K562 (cell line): ENCODE measurements at places on chromosomes 12 and 14.

DNA sequence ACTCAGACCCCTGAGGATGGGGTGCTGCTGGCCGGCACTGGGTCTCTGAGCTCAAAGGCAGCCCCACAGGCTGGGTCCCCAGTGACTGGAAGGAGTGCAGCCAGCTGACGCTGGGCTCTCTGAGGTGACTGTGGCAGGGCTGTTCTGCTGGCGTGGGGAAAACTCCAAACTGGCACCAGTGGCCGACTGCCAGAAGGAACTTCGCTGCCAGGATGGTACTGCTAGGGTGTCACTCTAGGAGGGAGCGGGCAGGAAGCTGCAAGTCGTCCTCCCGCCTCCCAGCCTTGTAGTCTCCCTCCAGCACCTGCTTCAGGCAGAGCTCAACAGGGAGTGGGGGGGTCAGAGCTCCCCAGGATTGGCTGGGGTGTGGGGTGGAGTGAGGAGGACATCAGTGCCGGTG, 41.3 kb downstream of the CDC42BPB start:
- no peak for DNase-seq

GRCh38 chr12:103640410-103640809, 53.3 kb downstream of the STAB2 start:
- DNase-seq = no peak

DNA sequence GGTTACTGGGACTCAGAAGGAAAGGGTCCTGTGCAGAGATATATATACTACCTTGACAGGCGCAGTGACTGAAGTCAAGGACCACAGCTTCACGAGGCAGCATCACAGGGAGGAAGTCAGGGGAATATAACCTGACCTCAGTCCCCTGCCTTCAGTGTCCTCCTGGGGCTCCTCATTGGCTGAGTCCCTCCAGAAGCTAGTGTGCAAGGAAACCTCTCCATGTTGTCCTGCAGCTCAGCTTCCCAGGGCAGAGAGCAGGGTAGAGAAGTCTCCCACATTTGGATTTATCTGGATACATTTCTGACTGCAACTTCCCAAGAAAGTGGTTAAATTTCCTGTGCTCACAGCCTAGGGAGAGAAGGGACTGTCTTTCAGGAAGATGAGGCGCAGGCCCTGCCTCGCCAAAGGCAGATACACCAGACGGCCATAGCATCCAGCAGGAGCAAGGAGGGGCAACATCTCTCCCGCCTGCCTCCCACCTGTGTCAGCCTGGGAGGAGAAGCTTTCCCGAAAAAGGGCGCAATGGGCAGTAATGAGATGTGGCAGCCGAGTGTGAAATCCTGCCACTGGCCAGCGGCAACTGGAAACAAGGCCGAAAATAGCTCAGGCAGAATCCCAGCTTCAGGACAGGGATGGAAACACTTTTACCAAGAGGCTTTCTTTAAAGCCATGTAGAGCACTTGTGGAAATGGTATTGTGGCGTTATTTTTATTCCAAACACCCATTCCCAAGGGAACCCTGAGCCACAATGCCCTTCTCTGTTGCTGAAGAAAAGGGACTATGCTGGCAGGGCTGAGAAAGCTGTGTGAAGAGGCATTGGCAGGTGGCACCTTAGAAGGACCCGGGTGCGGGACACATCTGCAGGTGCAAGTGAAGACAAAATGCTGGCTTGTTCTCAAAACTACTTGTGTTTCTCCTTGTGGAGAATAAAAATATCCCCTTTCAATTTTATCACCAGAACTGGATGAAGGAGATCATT, 54.9 kb upstream of the HIF1A start:
- DNase-seq = no peak

DNA sequence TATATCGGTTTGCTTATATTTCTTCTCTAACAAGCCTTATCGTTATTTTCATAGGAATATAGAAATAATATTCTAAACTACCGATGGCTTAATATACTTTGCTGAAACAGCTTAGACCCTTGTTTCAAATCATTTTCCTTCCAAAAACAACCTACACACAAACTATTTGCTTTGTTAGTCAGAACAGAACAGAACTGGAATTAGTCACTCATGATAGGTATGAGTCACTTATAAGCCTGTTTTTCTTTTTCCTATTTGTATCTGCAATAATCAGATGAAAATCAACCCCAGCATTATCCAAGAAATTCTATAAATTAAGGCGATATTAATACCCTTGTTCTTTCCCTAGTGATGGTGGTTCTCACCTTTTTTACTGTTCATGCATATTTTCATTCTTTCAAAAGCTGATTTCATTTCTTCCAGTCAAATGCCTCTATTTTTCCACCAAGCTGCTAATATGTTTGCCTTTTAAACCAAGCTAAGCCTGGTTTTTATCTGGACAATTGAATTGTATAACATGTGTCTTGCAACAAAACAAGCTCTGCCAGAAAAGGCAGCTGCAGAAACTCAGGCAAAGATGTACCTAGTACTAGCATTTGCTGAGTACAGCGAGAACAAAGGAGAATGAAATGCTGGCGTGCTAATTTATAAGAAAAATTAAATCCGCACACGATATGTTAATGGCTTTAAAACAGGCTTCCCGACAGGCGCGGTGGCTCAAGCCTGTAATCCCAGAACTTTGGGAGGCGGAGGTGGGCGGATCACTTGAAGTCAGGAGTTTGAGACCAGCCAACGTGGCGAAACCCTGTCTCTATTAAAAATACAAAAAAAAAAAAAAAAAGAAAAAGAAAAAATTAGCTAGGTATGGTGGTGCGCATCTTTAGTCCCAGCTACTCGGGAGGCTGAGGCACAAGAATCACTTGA, 1418.2 kb downstream of the AACS start:
- DNase-seq = no peak

DNA sequence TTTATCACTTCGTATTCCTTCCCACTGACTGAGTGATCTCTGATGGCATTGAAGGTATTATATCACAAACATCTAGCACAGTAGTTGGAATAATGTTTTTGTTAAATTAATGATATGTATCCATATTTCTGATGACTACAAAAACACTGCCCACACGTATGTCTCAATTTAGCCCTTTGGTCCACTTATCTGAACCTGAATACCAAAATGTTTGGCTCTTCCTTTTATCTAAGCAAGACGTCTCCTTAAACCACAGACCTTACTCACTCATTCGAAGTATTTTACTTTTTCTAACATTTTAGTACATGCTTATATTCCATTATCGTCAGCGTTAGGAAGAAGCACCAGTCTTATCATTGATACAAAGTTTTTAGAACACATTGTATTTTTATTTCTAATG, 126.4 kb downstream of the PIK3C2G start:
- DNase-seq = no peak

- no peak for DNase-seq
Measured at GRCh38 chr14:21264025-21264801, 5.0 kb downstream of the HNRNPC start.

GRCh38 chr12:23927907-23928306, 21.6 kb downstream of the SOX5 start:
- no peak for DNase-seq

DNA sequence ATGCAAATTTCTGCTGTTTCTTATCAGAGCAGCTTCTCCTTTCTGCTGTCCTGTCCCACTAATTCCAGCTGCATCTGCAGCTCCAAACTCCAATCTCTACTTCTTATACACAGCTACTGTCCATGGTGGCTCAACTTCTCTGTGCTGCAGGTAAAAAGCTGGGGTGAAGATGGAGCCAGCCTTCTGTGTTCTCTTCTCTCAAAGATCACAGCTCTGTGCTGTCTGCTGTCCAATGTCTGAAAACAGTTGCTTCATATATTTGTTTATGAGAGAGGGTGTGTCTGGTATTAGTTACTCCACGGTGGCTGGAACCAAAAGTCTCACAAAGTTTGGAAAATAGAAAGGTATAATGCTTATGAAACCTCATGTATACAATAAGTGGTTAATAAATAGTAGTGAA, 445.8 kb upstream of the TBX3 start:
- DNase-seq = no peak

- DNase-seq = no peak
Measured at GRCh38 chr12:15728118-15728598, 61.0 kb downstream of the EPS8 start.

GRCh38 chr14:77825895-77826519, 26.1 kb downstream of the ADCK1 start:
- peak; percentile 33 for DNase-seq

- DNase-seq = no peak
Measured at GRCh38 chr14:39376667-39377403, 55.4 kb downstream of the FBXO33 start.

GRCh38 chr12:2432856-2433255, 361.9 kb upstream of the FKBP4 start:
- no peak for DNase-seq

- no peak for DNase-seq
Measured at GRCh38 chr12:120693848-120694247, 6.9 kb downstream of the MLEC start.

DNA sequence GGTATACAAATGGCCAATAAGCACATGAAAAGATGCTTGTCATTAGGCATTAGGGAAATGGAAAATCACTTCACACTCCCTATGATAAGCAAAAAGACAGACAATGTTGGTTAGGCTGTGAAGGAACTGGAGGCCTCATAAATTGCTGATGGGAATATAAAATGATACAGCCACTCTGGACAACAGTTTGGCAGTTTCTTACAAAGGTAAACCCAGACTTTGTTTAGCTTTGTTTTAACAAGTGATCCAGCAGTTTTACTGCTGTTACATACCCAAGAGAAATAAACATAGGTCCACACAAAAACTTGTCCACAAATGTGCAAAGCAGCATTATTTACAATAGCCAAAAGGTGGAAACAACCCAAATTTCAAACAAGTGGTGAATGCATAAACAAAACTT, 5.4 kb downstream of the RPS6KA5 start:
- DNase-seq = no peak

DNA sequence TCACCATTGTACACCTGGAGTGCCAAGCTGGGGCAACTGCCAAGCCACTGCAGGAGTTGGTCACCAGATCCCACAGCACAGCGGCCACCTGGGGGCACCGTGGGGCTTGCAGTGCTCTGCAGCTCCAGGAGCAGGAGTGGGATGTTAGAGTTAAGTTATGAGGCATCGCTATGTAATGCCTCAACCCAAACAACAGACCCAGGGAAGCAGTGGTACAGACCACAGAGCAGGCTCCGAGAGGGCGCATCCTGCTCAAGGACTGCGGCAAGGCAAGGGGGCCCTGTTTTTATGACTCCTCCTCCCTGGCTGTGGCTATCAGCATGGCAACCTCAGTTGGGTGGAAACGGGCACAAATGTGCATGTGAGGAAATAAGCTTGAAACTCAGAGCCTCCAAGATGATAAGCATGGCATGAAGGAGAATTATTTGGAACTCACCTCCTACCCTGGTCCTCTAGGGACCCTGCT, 63.1 kb downstream of the ARL6IP4 start:
- DNase-seq = peak; percentile 57

GRCh38 chr14:64569138-64569631, 19.4 kb downstream of the PPP1R36 start:
- DNase-seq = no peak

GRCh38 chr12:53060064-53060720, 10.3 kb downstream of the TNS2 start:
- DNase-seq = no peak

GRCh38 chr14:80385336-80385735, 174.0 kb upstream of the DIO2 start:
- no peak for DNase-seq

DNA sequence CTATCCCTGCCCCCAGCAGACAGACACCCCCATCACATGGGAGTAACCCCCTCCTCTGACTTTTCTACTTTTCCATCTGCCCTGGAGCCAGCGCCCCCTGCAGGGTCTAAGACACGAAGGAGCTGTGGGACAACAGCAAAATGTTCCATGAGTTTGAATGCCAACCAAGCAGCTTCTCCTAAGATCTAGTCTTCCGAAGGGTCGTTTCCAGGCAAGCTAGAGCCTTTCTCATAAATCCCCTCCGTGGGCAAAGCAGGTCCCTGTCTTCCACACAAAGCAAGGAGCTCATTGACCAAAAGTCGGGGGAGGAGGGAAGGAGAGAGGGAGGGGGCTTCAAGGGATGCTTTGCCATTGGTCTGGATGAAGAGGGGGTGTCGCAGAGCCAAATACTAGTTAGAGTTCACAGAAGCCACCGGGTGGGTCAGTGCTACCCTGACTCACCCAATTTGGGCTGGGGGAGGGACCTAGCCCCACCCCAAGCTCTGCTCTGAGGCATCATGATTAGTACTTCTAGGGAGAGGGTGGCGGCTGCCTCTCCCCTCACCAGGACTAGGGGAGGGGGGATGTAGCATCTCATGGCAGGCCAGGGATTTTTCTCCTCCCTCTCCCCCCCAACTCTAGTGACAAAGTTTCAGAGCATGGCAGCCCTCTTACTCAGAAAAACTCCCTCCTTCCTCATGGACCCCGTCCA, 1.6 kb downstream of the MSI1 start:
- DNase-seq = peak; percentile 37

- DNase-seq = no peak
Measured at GRCh38 chr12:82912406-82912805, 225.7 kb downstream of the TMTC2 start.

GRCh38 chr12:89529738-89530137, 3.9 kb upstream of the POC1B start:
- peak; percentile 54 for DNase-seq

DNA sequence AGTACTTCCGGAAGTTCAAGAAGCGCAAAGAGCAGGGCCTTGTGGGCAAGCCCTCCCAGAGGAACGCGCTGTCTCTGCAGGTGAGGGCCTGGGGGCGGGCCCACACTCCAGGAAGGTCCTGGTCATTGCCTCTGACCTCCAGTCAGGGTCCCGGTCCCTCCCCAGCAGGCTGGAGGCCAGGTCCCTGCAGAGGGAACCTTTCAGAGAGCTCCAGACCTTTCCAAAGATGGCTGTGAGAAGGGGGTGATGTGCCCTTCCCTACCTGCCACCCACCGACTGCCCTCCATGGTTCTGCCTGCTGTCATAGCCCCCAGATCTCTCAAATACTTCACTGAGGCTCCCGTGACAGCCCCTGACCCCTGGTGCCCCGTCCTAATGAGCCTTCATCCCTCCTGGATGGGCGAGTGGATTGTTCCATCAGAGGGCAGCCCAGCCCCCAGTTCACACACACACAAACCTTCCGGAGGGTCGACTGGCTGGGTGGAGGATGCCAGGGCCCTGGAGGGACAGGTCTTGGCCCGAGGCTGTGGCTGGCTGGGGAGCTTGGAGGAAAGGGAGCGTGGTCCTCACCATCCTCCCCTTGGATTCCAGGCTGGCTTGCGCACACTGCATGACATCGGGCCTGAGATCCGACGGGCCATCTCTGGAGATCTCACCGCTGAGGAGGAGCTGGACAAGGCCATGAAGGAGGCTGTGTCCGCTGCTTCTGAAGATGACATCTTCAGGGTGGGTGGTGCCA, 117.5 kb upstream of the FKBP4 start:
- no peak for DNase-seq

- DNase-seq = peak; percentile 84
Measured at GRCh38 chr12:111753144-111753881, 13.4 kb upstream of the ALDH2 start.

GRCh38 chr12:93668919-93669418, 8.2 kb upstream of the CRADD start:
- no peak for DNase-seq

GRCh38 chr14:66070542-66071319, 415.4 kb upstream of the CCDC196 start:
- DNase-seq = peak; percentile 76
